Activated gamma-delta T cell treated with anti-CD3 and anti-CD28 coated beads, Interleukin-2, amount 50 U/mL, for 16 hours (primary cell): ENCODE measurements at places on chromosomes 3 and 15.
A peak's percentile ranks its signal among the peaks of the same experiment; 100 is the strongest.

DNA sequence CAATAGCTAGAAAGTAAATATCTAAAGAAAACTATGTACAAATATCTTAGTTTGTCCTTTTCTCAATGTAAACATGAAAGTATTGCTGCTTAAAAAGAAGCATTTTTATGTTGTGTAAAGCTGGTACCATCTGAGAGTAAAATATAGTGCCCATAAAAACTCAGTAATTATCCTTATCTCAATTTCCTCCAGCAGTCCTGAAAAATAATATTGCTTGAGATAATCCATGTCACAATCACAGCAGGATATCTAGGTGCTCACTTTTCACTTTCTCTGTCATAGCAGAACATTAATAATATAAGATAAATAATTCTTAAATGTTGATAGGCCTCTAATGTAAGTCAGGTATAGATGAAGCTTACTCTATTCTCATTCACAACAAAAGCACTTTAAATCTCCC, 285.5 kb downstream of the ZBBX start:
- no peak for DNase-seq

DNA sequence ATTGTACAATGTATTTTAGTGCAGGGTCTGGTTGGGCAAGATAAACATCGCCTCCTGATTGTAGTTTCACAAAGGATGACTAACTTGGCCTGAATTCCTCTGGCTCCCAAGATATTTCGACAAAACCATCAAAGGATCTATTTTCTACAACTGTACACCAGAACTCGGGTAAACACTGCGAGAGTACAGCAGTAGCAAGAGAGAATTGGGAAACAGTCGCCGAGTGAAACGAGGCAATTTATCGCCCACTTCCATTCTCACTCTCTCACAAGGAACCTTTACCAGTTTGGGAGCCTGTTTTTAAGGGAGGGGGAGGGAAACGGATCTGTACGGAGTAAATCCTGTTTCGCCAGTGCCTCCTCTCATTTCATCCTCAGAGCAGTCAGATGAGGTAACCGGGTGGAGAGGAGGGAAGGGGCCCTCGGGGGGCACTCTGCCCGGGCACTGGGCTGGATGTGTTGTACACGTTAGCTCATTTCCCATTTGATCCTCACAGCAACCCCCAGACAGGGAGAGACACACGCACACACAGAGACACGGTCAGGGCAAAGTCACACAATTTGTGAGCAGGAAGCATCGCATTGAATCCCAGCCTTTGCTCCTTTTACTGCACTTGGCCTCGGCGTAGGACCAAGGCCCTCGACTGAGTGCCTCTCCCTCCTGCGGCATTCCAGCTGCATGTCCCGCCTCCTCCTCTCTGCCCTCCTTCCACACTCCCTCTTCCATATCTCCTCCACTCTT, 120.1 kb downstream of the LIPC start:
- DNase-seq = no peak

GRCh38 chr3:121750087-121750415, 510 bp upstream of the GOLGB1 start:
- no peak for DNase-seq

- no peak for DNase-seq
Measured at GRCh38 chr3:4615750-4616149, 122.6 kb downstream of the ITPR1 start.

DNA sequence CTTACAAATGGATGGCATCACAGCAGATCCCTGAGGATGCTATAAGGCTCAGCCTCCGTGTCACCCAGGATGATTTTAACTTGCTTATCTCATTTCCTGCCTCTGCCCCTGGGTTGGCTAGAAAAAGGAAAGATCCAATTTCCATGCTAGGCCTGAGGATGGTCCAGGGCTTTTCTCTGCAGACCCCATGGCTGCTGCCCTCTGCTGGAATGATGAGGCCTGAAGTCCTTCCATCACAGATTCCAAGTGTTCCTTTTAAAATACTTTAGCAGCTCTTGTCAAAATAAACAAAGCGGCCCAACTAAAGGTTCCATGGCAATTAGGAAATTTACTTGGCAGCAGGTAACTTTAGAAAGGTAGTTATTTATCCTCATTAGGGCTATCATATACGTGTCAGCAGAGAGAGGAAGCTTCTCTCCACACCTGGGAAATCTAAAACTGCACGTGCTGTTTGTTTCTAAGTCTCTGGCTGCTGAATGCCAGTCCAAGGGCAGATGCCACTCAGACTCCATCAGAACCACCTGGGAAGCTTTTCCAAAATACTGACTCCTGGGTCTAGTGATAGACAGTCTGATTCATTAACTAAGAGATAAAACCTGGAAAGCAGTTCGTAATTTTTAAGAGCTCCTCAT, 401.9 kb upstream of the IL12A start:
- DNase-seq = no peak

DNA sequence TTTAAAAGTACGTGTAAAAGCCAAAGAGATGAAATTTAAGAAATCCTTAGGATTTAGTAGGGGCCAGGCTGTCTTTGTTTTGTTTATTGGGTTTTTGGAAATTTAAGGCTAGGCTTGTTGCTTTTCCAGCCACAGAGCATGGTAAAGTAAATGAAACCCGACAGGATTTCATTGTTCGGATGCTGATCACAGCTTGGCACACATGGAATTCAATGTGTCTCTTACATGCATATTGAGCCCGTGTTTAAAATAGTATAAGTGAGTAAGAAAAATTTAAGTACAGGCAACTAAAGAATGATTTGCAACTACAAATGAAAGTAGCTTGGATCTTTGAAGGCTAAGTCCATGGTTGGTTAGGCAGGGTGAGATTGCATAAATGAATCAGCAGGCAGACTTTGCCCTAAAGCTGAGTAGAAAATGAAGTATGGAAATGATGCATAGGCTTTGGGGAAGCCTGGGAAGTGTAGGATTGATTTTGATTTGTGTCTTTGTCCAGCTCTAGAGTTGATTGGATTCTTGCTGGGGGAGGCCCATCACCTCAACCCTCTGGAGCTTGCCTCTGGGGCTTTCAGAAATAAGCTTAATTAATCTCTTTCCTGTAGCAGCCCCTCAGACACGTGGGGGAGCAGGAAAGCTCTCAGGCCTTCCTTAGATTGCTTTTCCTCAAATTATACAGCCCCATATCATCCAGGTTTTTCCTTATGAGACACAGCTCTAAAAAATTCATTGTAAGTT, 68.2 kb upstream of the ADAMTSL3 start:
- no peak for DNase-seq

- no peak for DNase-seq
Measured at GRCh38 chr3:180770639-180771038, 91.3 kb upstream of the CCDC39 start.

DNA sequence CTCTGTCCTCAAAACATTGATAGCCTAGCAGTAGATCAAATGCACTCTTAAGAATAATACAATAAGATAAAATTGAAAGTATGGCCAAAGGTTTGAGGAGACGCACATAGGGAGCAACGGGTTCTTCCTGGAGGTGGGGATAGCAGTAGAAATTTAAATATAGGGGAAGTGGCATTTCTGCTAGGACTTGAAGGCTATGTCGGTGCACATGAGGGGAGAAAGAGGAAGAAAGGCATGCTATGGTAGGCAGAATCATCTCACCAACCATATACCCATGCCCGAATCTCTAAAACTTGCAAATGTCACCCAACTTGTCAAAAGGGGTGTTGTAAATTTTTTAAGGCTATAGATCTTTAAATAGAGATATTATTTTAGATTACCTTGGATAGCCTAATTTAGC, 735.1 kb upstream of the LMCD1 start:
- DNase-seq = no peak

GRCh38 chr3:124772081-124772831, 42.0 kb downstream of the UMPS start:
- DNase-seq = no peak

- DNase-seq = no peak
Measured at GRCh38 chr3:3998140-3998922, 199.1 kb downstream of the LRRN1 start.

DNA sequence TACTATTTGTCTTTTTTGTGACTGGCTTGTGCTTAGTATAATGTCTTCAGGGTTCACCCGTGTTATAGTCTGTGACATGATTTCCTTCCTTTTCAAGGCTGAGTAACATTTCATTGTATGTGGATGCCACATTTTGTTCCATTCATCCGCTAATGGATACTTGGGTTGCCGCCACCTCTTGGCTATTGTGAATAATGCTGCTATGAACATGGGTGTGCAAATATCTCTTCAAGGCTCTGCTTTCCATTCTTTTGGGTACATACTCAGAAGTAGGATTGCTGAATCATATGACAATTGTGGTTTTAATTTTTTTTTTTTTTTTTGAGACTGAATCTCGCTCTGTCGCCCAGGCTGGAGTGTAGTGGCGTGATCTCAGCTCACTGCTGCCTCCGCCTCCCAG, 15.4 kb downstream of the CRTC3 start:
- no peak for DNase-seq

DNA sequence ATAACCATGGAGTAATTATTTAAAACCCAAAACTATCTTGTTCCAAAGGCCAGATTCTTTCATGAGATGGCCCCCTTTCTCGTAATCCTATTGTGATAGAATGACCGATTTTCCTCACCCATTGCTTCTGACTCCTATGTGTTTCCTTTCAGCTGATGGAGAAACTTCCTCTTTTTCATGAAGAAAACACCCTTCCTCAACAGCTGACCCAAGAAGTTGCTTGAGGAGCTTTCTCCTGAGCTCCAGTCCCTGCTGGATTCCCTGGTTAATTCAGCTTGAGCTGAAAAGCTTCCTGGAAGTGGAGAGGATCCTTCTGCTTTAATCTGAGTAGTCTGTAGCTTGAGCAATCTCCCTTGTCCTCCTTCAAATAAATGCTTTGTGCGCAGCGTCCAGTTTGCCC, 75.0 kb downstream of the BFSP2 start:
- no peak for DNase-seq

- DNase-seq = no peak
Measured at GRCh38 chr3:99789011-99789721, 28.5 kb upstream of the CMSS1 start.

DNA sequence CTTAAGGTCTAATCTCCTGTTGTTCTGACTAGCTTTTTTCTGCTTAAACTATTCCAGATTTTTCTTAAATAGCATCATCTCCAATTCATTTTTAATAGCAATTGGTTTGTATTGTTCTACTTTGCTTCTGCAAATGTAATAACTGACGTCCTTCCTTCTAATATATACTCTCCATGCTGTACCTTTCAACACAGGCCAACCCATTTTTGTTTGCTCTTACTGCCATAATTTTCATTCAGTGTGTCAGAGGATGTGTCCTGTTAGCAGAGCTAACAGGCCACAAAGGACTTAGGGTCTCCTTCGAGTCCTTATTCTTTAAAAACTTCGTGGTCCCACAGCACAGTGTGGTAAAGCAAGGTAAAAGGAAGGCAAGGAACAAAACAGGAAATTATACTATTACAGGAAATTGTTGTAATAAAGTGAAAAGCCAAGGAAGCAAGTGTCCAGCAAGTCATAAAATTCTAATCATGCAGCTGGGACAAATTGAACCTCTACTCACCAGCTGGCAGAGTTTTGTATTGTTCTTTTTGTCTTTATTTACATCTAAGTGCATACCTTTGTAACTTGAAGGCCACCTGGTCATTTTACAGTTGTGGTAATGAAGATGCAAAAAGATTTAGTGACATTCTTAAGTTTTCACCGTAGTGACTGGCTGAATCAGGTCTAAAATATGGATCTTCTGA, 64.9 kb upstream of the ZBTB20 start:
- no peak for DNase-seq

- peak; percentile 31 for DNase-seq
Measured at GRCh38 chr3:46284981-46285683, 42.9 kb downstream of the CCR3 start.

GRCh38 chr15:31216215-31216911, 110.3 kb upstream of the KLF13 start:
- no peak for DNase-seq

GRCh38 chr3:12773030-12773709, 14.1 kb upstream of the TMEM40 start:
- DNase-seq = no peak

DNA sequence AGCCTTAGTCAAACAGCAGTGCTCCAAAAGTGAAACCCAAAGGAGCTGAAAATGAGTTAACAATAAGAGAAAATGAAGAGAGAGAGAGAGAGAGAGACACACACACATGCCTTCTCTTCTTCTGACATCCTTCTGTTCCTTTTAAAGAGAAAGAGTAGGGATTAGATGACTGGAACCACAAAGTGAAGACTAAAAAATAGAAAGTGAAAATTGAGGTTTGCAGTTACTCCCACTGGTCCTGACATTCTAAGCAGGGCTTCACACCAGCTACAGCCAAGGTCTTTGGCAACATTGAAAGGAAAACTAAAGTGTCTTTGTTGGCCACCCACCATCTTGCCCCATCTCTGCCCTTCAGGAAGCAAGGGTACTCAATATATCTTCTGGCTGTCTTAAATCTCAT, 59.2 kb downstream of the USP50 start:
- DNase-seq = no peak

DNA sequence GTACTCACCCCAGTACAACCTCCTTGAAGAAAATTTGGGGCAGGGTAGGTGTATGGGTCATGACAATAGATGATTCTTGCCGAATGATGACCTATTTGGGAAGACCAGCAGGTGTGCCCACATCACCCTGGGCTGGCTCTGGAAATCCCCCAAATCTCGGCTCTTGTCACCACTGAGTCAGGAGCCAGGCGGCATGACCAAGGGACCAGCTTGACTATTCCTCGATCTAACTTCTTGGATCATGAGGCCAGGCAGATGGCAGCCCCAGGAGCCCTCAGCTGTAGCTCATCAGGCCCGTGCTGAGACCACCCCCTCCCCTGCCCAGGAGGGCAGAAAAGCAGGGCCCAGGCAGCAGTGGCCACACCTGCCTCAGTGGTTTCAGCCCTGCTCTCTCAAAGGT, 9.2 kb upstream of the MUC4 start:
- no peak for DNase-seq

GRCh38 chr15:83362706-83363105, 78.2 kb upstream of the BNC1 start:
- DNase-seq = no peak

GRCh38 chr15:28182216-28182615, 83.1 kb upstream of the OCA2 start:
- no peak for DNase-seq

DNA sequence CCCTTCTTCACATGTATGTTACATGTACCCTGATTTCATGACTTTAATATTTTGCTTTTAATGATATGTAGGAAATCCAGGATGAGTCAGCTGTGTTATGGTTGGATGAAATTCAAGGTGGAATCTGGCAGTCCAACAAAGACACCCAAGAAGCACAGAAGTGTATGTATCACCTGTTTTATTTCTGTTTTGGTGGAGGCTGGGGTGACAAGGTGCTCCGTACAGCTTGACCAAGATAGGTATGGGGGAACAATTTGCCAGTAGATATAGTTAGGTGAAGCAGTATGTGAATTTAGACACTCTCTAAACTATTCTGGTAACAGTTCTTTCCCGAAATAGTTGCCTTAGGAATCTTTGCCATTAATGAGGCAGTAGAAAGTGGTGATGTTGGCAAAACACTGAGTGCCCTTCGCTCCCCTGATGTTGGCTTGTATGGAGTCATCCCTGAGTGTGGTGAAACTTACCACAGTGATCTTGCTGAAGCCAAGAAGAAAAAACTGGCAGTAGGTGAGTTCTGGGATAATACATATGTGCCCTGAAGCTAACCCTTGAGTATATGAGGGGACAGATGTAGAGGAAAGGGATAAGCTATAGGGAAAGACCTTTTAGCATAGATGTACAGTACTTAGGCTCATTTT, 63.7 kb upstream of the CRTC3 start:
- DNase-seq = no peak
